Left cardiac atrium (tissue), 4 donors: ENCODE measurements at places on chromosomes 12 and 14. TPM values are rescaled to one million over a fixed set of nuclear protein-coding genes. Genes with fewer than 3 reads are reported as not detected.

The TMEM106C gene
- 54.9 TPM for total RNA-seq

The TUBA1B gene
- 615 TPM for total RNA-seq

The FITM1 gene
- total RNA-seq, result 103 TPM

The KRT81 gene
- total RNA-seq, result not detected

The CLEC14A gene
- 31.8 TPM for total RNA-seq

The SPRYD3 gene
- total RNA-seq, result 51.3 TPM

The USP44 gene
- 0.92 TPM for total RNA-seq

The TUNAR gene
- total RNA-seq, result not detected

The FAM186B gene
- total RNA-seq, result 0.29 TPM

The LTB4R2 gene
- total RNA-seq, result 1.6 TPM

The ENDOU gene
- 0.68 TPM for total RNA-seq

The SLCO1B1 gene
- total RNA-seq, result not detected

The PTPN6 gene
- 13.0 TPM for total RNA-seq

The OTOGL gene
- total RNA-seq, result 8.4 TPM

The PSME2 gene
- total RNA-seq, result 84.2 TPM

The TRPV4 gene
- total RNA-seq, result 1.0 TPM

The SYNDIG1L gene
- not detected for total RNA-seq

The TSPAN19 gene
- not detected for total RNA-seq

The TIMELESS gene
- total RNA-seq, result 3.3 TPM

The FOXA1 gene
- total RNA-seq, result not detected

The ABCD2 gene
- 8.0 TPM for total RNA-seq

The MYO1H gene
- total RNA-seq, result 0.91 TPM

The B3GNT4 gene
- total RNA-seq, result not detected

The RARG gene
- total RNA-seq, result 24.1 TPM

The ALG10 gene
- total RNA-seq, result 6.6 TPM

The PLEK2 gene
- total RNA-seq, result 0.76 TPM

The KRT2 gene
- total RNA-seq, result not detected

The RHNO1 gene
- total RNA-seq, result 9.4 TPM

The ATG2B gene
- total RNA-seq, result 13.3 TPM

The MGP gene
- 1,325 TPM for total RNA-seq

The ANG gene
- 13.0 TPM for total RNA-seq

The KIF26A gene
- total RNA-seq, result 8.1 TPM

The CIT gene
- total RNA-seq, result 3.1 TPM

The KRT75 gene
- total RNA-seq, result not detected

The SLIRP gene
- total RNA-seq, result 144 TPM

The MYF5 gene
- not detected for total RNA-seq

The LRRK2 gene
- 11.0 TPM for total RNA-seq

The LRRC10 gene
- total RNA-seq, result 19.6 TPM

The GPR33 gene
- not detected for total RNA-seq

The TSPAN31 gene
- 34.9 TPM for total RNA-seq

The DTD2 gene
- 7.6 TPM for total RNA-seq

The KLHL33 gene
- total RNA-seq, result 0.34 TPM

The NGB gene
- not detected for total RNA-seq

The CFAP54 gene
- 0.97 TPM for total RNA-seq

The LPAR5 gene
- 2.9 TPM for total RNA-seq

The TMPRSS12 gene
- total RNA-seq, result not detected

The NDUFA12 gene
- 279 TPM for total RNA-seq

The SRGAP1 gene
- total RNA-seq, result 4.3 TPM

The EPYC gene
- not detected for total RNA-seq

The NANOG gene
- not detected for total RNA-seq

The PMEL gene
- 0.65 TPM for total RNA-seq

The SOAT2 gene
- not detected for total RNA-seq

The STON2 gene
- 19.1 TPM for total RNA-seq

The ESYT1 gene
- 63.9 TPM for total RNA-seq

The IL25 gene
- not detected for total RNA-seq

The MYH7 gene
- total RNA-seq, result 175 TPM

The LRIG3 gene
- total RNA-seq, result 13.0 TPM

The UNC79 gene
- 0.21 TPM for total RNA-seq
